Activated T-helper 2 cell treated with anti-CD3 and anti-CD28 coated beads, Interferon-gamma antibody, Interleukin-2, Interleukin-4, amounts not matched to agents 10 μg/mL and 5 μg/mL and 100 μg/mL, durations not matched to agents 14 hours and 24 hours and 36 hours (primary cell): ENCODE measurements at places on chromosomes 2 and 18. TPM values are rescaled to one million over a fixed set of nuclear protein-coding genes. Genes with fewer than 3 reads are reported as not detected.

PPP1R1C gene
- total RNA-seq, result not detected in 2 replicates

CKAP2L gene
- total RNA-seq, result 24.4 and 27.2 TPM in 2 replicates

FBXO41 gene
- 25.3 and 25.7 TPM in 2 replicates for total RNA-seq

DNA sequence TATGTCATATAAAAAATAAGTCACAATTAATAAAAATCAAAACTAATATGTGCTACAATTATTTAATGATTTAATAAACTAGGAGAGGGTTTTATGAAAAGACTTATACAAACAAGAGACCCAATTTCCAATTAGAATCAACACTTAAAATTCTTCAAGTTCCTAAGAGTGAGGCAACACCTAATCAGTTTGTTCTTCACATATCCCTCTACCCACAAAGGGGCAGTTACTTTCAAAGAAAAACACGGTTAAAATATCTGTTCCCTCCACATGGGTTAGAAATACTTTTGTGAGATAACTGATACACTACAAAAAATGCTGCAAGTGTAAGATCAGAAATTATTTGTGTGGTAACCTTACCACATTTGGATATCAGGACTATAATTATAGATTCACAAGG lies 357.0 kb downstream of the ERBB4 start:
- no peak for DNase-seq

GRCh38 chr18:48110797-48111196 lies 180.3 kb upstream of the SMAD2 start:
- DNase-seq, result no peak

DNA sequence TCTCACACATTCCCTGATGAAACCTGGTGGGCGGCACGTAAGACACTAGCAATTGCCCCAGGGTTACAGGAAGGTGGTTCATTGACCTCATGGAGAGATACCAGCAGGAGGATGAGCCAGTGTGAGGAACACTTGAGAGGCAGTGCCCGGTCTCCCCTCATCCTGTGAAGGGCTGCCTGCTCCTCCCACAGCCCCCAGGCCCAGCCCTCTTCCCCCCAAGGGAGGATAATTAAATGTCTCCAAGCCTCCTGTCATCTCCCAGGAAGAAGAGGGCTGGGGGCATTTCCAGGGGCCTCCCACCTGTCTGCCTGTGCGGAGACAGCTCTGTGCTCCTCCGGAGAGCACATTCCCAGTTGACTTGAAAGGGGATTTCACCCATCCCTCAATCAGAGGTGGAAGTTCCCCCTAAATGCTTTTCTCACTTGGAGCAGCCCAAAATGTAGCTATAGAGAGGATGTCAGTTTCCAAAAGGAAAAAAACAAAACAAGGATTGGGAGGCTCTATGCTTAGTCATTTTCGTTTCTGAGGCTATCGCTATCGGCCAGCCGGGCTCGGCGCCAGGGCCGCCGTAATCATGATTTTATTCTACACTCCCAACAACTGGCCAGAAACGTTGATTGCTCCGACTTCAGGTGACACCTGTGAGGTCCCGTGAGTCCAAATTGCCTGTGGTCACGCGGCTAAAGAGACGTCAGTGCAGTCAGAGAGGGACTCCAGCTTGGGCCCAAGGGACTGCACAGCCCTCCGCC lies 7.1 kb downstream of the KCNF1 start:
- no peak for DNase-seq

GRCh38 chr2:17540093-17540812 lies at the start of gene VSNL1:
VSNL1 (plus strand) TSS chr2:17540696; CDS start chr2:17592075, 51,379 bp downstream.
- DNase-seq, result no peak

DNA sequence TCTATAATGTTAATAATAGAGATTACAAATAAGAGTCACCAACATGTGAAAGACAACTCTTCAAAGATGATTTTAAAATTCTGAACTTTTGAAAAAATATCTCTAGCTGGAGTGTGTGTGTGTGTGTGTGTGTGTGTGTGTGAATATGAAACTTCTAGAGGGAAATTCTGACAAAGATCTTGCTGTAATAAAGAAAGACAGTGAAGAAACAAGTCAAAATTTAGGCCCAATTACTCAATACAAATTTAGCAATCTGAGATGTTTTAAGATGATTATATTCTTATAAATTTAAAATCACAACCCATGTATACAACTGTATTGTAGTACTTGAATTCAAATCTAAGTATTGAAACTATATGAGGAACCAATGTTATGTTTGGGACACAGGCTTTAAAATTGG lies 57.2 kb upstream of the UGP2 start:
- DNase-seq, result no peak

GRCh38 chr2:230864605-230865306 lies at the start of gene ITM2C:
ITM2C (plus strand) TSS chr2:230864942; CDS start chr2:230865026, 84 bp downstream.
- DNase-seq, result peak; percentile 65

DNA sequence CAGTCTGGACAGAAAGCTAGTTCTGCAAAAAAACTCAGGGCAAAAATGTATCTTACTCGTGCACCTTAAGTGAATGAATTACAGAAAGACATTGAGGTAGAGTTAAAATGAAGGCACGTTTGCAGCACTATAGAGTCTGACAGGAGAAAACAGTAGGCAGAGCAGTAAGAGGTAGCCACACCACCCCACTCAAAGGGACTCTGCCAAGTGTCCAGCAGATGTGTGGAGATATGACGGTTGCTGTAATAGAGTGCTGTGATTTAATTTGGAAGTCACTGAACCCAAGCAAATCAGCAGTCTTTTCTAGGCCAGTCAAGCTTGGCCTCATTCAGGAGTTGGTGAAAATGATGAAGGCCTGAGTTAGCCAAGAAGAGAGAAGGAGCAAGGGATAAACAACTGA lies 464.4 kb downstream of the PTPRM start:
- no peak for DNase-seq

DNA sequence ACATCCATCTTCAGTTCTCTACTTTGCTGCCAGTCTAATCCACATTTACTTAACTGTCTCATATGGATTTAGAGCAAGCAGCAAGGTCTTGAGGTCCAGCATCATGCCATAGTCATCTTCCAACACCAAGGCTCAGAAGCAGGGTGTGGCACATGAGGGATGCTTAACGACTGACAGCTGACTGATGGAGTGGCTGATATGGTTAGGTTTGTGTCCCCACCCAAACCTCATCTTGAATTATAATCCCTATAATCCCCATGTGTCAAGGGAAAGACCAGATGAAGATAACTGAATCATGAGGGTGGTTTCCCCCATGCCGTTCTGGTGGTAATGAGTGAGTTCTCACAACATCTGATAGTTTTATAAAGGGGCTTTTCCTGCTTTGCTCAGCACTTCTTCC lies 257.3 kb downstream of the NBAS start:
- DNase-seq, result no peak

EIF2B4 gene
- total RNA-seq, result 43.4 and 44.8 TPM in 2 replicates

DNA sequence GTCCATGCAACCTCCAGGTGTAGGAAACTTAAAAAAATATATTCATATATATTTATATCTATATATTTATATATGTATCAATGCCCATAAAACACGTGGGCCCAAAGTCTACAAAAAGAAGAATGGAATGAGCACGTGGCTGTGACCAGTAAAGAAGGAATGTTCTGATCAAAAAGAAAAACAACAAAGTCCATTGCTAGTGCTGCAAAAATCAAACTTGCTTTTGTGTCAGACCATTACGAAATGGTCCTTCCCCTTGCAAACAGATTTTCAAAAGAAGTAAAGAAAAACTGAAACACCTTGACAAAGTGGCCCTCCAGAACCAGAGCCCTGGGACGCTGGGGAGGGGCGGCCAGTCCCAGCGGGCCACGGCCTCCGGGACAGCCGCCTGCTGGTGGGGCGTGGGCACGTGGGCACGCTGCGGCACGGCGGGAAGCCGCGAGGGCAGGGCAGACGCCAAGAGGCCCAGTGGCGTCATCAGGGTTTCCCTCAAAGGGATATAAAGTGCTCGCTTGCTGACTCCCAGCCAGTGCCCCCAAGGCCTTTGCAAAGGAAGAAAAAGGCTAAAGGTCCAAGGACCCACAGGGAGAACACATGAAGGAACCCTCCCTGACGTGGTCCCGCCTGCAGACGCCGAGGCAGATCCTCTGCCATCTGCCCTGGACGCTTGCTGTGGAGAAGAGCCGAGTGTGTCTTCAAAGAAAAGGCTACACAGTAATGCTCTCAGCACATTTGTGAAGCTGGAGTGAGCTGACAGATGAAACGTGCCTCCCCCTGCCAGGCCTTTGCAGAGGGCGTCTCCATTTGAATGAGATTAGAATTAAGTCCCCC lies 201.8 kb downstream of the TWIST2 start:
- no peak for DNase-seq

DNA sequence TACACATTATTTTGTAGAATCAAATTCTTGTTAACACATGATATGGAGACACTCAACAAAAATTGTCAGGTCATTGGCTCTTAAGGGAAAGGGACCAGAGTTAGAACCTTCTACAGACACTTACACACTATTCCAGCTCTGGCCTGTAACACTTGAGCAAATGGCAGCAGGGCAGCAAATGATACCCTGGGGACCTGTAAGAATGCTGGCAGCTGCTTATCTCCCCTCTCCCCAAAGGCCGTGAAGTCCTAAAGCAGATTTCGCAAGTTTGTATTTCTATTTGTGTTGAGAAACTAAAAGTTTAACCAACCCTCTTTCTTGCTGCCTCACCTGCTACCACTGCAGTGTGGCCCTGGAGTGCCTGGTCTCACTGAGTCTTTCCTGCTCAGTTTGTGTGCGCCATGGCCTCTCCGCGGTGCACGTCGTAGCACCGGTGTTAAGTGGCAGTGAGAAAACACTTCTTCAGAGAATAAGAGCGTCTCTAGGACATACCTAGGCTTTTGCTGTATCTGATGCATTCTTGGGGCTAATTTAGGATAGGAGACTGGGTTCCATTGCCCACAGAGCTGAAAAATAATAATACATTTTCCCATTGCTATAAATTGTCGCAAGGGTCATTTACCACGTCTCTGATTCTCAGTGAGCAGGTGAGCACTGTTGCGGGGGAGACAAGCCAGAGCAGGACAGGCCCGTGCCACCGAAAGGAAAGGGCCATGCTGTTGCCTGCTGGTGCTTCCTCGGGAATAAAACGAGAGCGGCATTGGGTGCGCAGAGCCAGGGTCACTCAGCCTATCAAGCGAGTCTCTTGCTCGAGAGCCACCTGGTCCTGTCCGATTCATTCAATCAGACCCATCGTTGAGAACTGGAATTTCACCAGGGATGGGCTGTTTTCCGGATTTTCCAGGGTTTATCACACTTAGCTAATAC lies 204.9 kb downstream of the PTGR3 start:
- DNase-seq, result no peak

- DNase-seq, result no peak
Observed at GRCh38 chr2:42788882-42789281, 3.5 kb downstream of the HAAO start.

DNA sequence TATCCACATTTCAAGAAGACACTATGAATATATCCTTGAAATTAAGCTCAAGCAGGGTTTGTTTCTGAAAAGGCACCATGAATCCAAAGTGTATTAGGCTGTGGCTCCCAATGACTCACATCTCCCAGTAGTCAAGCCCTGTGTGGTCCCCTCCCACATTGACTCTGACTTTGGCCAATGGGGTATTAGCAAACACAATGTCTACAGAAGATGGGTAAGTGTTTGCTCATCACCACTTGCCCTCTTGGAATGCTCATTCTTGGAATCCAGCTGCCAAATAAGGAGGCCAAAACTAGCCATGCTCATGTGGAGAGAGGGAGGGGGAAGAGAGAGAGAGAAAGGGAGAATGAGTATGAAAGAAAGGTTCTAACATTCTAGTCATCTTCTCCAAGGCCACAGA lies 490.0 kb downstream of the TXNL1 start:
- DNase-seq, result no peak

GRCh38 chr2:140027320-140027719 lies 1247.1 kb upstream of the NXPH2 start:
- no peak for DNase-seq

DNA sequence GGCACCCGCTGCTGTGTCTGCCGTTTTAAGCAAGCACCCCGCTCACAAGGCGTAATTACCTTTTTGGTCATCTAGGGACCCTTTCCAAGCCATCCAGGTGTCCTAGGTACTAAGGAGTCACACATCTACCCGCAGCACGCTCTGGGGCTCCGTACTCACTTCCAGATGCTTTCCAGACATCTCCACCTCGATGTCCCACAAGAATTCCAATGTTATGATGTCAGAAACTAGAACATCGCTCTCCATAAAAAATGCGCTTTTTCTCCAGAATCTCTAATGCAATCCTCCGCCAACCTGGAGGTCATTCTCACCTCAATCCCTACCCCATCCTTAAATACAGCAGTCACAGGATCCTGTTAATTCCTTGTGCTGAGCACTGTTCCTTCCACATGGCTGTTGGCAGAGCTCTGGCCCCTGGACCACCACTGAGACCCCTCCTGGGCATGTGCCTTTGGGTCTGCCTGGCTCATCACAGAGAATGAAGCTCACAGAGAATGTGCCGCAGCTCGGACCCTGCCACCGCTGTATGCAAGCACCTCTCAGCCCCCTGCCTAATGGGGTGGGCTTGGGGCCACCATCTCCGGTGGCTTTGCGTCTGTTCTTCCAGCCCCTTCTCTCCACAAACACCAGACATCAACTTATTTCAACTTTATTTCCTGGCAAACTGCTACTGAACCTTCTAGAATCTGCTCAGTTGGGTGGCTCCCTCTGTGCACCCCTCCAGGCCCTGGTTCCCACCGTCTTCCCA lies 4.6 kb upstream of the PXDN start:
- DNase-seq, result no peak

RHOB gene
- total RNA-seq, result 119 and 123 TPM in 2 replicates

CHRND gene
- total RNA-seq, result not detected in 2 replicates

GRCh38 chr2:140154706-140155105 lies 1374.5 kb upstream of the NXPH2 start:
- no peak for DNase-seq

- no peak for DNase-seq
Observed at GRCh38 chr2:173716458-173717052, 248.6 kb downstream of the SP3 start.

- DNase-seq, result no peak
Observed at GRCh38 chr2:182456784-182457183, 29.9 kb upstream of the PDE1A start.

ETAA1 gene
- total RNA-seq, result 11.1 and 12.0 TPM in 2 replicates

GRCh38 chr2:232529806-232530547 lies 4.0 kb downstream of the CHRND start:
- DNase-seq, result no peak

DNA sequence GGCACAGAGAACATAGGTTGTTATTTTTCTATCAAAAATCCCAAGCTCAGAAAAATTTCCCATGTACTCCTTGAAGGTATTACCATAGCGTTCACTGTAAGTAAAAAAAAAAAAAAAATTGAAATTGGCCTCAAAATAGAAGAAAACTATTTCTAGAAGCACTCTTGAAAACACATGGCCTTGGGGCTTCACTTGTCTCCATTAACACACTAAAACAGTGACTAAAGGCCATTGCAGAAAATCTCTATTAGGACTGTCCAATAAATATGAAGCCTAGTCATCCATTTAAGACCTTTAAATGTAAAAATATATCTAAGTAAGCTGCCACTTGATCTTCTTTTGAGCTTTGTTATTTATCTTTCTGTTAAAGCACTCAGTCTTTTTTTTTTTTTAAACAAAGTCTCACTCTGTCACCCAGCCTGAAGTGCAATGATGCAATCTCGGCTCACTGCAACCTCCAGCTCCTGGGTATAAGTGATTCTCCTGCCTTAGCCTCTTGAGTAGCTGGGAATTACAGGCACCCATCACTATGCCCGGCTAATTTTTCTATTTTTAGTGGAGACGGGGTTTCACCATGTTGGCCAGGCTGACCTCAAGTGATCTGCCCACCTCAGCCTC lies 35.8 kb downstream of the CCDC68 start:
- DNase-seq, result no peak

- DNase-seq, result no peak
Observed at GRCh38 chr18:8142932-8143331, 466.3 kb upstream of the RAB12 start.

UPP2 gene
- total RNA-seq, result not detected in 2 replicates

GRCh38 chr2:67213677-67214402 lies 183.3 kb upstream of the ETAA1 start:
- DNase-seq, result no peak
